ENCODE measurements at places on chromosomes 6 and 20.

GRCh38 chr6:28953039-28953584 lies 29.3 kb upstream of the TRIM27 start:
- peak; percentile 60 for DNase-seq

GRCh38 chr6:135568379-135568778 lies 70.8 kb upstream of the AHI1 start:
- peak; percentile 52 for DNase-seq

DNA sequence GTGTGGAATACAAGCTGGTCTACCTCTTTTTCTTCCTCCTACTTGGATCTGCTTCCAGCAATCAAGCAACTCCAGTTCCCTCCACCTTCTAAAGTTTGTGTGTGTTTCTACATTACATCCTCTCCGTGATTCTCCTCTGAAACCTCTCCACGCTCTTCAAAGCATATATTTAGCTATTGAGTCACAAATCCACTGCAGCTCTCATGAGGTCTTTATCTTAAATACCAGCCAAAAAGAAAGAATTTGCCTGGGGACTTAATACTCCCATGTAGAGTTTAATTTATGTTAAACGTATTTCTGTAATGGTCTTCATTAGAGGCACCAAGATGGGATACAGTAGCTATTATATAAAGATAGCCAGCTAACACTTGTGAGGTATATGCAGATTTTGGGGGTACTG lies 78.7 kb downstream of the FOXC1 start:
- DNase-seq: no peak

DNA sequence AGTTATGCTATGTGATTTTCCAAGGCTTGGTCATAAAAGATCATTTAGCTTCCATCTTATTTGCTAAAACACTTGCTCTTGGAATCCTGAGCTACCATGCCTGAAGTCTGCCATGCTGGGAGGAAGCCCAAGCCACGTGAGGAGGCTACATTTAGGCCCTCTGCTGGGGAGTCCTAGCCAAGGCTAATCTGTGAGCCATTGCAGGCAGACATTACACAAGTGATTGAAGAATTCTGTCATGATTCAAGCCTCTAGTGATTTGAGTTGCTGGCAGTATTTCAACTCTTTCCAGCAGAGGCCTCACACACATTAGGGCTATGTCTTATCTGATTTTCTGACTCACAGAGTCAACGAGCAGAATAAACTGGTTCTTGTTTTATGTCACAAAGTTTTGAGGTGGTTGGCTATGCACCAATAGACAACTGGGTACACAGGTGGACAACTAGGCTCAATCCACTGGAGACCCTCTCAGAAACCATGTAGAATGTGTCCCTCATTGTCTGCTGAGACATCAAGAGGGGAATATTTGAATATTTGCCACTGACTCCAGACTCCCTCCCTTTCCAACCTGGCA lies 227.2 kb upstream of the SULF2 start:
- no peak for DNase-seq

GRCh38 chr6:54900666-54901065 lies 54.1 kb downstream of the FAM83B start:
- no peak for DNase-seq

DNA sequence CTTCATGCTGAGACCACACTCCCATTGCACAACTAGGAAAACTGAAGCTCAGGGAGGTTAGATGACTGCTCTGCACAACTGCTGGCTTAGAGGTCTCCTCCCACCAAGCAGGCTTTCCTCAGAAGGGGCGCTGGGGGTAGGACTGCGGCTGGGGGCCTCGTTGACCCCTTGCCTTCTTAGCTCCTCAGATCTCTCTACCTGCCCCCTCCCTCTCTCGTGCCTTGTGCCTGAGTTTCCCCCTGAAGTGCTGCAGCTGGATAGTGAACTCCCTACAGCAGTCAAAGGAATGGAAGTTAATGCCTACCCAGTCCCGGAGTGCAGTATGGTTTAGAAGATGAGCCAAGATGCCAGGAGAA lies 149.8 kb downstream of the GRM4 start:
- DNase-seq: no peak

DNA sequence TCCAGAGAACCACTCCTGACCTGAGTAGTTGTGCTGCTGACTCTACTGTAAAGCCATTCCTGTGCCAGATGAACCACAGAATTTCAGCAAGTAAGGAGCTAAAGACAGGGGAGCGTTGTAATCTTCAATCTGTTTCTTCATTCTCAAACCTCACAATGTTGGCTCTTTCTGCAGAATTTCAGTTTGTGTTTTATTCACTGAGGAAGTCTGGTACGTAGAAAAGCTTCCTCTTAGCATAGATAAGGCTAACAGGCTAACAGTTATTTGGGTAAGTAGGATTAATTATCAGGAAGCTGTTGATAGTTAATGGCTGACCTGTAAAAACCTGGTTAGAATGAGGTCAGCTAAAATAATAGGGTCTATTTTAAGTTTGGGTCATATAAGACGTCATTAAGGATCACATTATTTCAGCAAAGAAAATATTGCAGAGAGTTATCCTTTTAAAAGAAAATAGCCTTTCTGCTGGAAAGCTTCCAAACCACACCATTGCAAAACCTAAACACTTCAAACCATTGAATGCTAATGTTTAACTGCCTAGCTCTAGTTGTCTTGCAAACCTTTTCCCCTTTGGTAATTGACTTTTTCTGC lies 14.1 kb upstream of the TENT5A start:
- DNase-seq: no peak

DNA sequence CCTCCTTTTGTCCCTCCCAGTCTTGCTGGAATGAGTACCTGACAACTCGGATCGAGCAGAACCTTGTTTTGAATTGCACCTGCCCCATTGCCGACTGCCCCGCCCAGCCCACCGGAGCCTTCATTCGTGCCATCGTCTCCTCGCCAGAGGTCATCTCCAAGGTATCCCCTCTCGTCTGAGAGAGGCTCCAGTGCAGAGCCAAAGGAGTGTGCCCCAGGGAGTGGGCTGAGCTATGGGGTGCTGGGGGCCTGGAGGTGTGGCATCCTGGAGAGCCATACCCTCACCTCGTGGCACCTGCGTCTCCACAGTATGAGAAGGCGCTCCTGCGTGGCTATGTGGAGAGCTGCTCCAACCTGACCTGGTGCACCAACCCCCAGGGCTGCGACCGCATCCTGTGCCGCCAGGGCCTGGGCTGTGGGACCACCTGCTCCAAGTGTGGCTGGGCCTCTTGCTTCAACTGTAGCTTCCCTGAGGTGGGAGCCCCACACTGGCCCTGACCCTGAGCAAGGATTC lies 8.8 kb downstream of the DNPH1 start:
- DNase-seq: no peak

DNA sequence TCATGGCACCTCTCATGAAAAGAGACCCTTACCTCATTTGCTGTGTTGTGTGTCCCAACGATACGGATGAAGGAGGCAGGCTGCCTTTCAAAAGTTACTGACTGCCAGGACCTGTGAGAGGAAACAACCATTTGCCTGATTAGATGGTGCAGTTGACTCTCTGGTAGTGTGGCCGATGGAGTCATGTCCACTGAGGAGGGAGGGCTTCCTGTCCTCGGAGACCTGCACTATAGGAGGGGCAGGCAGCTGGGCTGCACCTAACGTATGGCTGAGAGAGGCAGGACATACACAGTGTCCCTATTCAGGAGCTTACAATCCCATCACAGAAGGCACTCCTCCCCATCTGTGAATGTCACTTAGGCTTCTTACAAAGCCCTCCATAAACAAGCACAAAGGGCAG lies 373.0 kb downstream of the ZFAND3 start:
- DNase-seq: no peak

GRCh38 chr6:73340048-73340447 lies 14.0 kb downstream of the DPPA5 start:
- DNase-seq: no peak

GRCh38 chr20:54601831-54602515 lies 126.6 kb downstream of the DOK5 start:
- no peak for DNase-seq

- no peak for DNase-seq
These were observed 179.7 kb downstream of the HIVEP2 start for GRCh38 chr6:142765306-142765705.

DNA sequence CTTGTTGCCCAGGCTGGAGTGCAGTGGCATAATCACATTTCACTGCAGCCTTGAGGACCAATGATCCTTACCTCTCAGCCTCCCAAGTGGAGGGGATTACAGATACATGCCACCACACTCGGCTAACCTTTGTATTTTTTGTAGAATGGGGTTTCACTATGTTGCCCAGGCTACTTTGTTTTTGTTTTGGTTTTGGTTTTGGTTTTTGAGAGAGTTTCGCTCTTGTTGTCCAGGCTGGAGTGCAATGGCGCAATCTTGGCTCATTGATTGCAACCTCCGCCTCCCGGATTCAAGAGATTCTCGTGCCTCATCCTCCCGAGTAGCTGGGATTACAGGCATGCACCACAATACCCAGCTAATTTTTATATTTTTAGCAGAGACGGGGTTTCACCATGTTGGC lies 105.5 kb downstream of the BMP7 start:
- no peak for DNase-seq

DNA sequence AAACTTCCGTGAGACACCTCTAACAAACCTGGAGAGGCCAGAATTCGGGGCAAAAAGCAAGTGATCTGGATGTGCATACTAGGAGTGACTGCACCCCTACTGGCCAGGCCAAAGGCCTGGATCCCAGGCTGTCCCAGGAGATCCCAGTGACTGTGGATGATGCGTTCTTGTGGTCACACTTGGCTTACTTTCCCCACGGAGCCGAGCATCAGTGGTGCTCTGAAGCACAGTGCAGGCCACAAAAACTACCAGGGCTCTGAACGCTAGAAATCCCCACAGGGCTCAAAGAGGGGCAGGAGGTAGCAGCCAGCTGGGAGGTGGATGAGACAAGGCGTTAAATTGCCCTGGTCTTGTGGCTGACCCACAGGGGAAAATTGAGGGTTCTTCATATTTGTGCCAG lies 7.1 kb downstream of the TRIM26 start:
- DNase-seq: no peak

DNA sequence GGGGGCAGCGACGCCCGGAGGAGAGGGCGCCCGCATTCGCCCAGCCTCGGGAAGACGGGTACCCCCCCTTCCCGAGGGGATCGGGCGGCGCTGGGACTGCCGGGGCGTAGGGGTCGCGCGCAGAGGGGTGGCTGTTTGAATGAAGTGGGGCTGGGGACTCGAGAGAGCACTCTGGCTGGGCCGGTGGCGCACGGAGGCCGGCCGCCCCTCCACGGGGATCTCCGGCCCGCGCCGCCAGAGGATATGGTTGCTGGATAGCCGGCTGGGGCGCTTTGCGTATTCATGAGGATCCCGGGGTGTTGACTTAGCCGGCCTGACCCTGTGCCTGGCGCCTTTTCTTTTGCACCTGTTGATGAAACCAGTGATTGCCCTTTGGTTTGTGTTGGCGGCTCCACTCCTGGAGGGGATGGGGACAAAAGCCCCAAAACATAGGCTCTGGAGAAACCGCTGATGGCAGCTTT lies 469 bp downstream of the SYNJ2 start:
- DNase-seq: peak; percentile 60

- no peak for DNase-seq
These were observed 548 bp downstream of the SALL4 start for GRCh38 chr20:51801823-51802123.

- no peak for DNase-seq
These were observed 468.7 kb upstream of the ID4 start for GRCh38 chr6:19368511-19368910.

GRCh38 chr6:122369536-122369935 lies 29.9 kb upstream of the HSF2 start:
- DNase-seq: no peak

DNA sequence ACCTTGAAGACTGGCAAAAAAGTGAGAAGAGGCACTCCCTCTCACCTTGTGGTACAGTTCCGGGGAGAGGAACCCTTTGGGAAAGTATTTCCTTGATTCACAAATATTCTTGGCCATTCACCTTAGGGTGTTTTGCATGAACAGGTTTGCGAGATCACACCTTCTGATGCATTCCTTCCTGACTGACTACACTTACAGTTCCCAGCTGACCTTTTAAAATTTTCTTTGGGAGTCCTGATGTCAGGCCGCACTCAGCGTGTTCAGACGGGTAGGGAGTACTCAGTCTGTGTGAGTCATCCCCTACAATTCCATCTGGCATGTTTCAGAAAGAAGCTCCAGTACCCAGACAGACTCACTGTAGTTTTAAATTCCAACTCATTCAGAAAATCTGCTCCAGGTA lies 1.7 kb downstream of the ADGRF4 start:
- DNase-seq: no peak

DNA sequence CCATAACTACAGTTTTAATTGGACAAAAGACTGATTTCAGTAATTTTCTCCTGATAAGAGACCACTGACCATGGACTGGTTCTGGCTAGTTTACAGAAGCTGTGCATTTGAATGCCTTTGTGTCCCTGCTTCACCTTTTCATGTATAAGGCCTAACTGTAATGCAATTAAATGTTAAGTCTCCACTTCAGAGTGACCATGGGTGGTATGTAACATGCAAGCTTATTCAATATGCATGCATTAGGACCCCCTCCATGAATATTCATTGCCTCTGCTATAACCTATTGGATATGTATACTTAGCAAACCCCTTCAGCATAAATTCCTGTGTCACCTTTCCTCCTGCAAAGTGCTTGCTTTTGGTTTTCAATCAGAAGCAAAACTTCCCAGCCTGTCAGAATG lies 2.2 kb downstream of the UBD start:
- DNase-seq: no peak

- DNase-seq: no peak
These were observed 383.4 kb downstream of the PAX1 start for GRCh38 chr20:22088882-22089281.

- DNase-seq: no peak
These were observed 86.3 kb downstream of the ERMARD start for GRCh38 chr6:169837529-169838250.

DNA sequence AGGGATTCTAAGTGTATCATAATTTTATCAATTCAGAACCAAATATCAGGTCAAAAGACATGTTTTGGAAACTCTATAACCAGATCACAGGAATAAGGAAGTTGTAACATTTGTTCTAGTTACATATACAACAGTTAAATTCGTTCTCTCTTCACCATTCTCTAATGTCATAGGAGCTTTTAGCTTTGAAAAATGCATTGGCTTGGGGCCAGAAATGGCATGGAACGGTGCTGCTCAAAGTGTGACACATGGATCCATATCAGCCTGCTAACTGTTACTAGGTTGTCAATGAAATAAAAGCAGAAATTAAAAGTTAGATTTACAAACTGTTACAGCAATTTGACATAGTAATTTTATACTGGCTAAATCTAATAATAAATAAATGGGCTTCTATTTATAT lies 120.3 kb downstream of the LCA5 start:
- no peak for DNase-seq

DNA sequence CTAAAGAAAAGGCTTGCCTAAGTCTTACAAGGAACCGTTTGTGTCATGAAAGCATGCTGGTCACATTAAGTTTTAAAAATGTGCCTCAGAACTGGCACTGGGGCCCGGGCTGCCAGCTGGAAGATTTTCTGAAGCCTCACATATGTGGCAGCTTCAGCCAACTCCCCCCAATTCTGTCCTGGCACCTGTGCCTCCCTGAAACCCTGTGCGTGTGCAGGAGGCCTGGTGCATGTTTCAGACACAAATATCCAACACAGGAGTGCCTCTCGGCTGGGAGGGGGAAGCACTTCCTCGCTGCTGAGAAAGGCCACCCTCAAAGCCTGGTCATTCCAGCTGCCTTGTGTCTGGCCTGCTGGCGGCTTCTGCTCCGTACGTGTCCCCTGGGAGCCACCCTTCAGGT lies 188.5 kb upstream of the SNX9 start:
- no peak for DNase-seq

Measured in body of pancreas (tissue), 4 donors.